ENCODE measurements at places on chromosomes 2 and 18.

DNA sequence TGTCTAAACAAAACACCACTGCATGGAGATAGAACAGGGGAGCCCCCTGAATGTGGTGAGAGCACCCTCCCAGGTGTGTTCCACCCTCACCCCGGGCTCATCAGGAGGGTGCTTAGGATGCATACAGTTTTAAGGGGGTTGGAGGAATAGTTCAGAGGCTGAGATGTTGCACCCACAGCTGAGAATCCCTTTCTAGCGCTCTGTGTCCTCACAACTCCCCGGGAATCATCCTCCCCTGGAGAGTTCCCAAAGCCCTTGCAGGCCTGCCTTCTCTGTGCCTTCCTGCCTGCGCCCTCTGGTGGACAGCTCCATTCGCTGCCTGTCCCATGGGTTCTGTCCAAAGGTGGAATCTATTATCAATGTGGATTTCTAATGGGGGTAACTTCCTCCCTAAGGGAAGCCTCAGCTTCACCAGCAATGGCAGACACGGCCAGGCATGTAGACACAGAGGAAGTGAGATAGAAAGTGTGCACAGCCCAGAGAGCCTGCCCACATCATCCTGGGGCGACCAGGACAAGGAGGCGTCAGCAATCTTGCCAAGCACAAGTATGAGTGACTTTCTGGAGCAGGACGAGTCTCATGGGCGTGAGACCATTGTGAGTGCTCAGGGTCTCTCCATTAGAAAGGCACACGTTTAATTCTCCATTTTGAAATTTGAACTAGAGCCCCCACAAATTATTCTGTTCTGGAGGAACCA, 1.2 kb upstream of the UGT1A5 start:
- DNase-seq: peak; percentile 48

DNA sequence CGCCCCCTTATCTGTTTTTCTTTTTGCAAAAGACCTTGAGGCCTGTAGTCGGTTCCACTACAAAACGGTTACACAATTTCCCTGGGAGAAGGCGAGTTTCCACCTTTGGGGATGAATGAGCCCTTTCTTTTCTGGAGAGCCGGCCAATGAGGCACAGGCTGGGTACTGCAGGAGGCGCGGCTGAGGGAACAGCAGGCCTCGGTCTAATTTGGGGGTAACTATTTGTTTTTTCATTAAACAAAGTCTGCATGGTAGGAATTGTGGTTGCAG, 129.2 kb downstream of the MYCN start:
- no peak for DNase-seq

GRCh38 chr2:115684345-115684744, 1241.9 kb downstream of the DPP10 start:
- no peak for DNase-seq

DNA sequence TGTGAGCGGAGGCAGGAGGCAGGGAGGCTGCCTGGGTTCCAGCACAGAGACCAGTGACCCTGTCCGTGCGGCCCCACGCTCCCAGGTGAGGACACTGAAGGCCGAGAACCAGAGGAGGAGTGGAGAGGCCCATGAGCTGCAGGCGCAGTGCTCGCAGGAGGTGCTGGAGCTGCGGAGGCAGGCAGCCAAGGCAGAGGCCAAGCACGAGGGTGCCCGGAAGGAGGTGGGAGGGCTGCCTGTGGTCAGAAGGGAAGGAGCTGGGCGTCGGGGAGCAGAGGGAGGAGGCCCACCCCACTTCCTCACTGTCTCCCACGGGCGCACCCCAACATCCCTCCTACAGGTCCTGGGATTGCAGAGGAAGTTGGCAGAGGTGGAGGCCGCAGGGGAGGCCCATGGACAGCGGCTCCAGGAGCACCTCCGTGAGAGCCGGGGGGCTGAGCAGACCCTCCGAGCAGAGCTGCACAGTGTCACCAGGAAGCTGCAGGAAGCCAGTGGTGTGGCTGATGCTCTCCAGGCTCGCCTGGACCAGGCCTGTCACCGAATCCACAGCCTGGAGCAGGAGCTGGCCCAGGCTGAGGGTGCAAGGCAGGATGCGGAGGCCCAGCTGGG, 33.0 kb upstream of the SNED1 start:
- DNase-seq: no peak

DNA sequence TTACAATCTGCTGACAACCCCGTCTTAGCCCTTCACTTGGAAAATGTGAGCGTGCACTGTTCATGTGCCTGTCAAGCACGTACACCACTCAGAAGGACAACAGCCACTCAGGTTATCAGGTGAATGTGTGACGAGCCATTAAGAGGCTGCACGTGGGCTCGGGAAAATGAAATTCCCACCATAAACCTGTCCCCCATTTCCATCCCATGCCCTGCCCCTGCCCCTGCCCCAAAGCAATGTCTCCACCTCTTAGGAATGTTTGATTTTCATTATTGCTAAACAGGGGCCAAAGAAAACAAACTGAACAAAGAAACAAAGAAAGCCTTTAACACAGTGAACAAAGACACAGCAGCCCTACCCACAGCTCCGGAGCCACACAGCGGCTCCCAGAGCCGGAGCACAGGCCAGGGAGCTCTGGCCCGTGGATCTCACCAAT, 90.5 kb downstream of the TMEM18 start:
- DNase-seq: no peak

GRCh38 chr2:236449167-236449761, 120.4 kb upstream of the ACKR3 start:
- no peak for DNase-seq

DNA sequence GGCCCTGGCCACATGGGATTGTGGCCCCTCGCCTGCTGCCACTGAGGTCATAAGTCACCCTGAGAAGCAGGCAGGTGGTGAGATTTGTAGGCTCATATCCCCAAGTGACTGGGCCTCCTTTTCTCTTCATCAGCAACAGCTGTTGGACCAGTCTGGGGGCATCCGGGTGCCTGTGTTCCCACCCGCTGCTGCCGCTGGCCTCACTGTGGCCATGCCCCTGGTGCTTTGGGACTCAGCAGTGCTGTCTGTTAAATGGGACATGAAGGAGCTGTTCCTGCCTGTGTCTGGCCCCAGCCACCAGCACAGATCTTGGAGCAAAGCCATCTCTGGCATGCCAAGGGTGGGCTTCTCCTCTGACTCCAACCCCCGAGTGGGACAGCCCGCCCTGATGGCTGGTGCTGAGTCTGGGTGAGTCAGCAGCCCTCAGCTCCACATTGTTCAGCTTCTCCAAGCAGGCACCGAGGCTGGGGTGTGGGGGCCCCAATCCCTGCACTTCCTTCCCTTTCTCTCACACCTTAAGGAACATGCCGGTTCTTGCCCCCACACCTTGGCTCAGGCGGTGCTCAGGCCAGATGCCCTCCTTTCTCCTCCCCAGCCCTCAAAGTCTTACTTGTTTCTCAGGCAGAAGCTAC, 207.9 kb downstream of the GLI2 start:
- no peak for DNase-seq

DNA sequence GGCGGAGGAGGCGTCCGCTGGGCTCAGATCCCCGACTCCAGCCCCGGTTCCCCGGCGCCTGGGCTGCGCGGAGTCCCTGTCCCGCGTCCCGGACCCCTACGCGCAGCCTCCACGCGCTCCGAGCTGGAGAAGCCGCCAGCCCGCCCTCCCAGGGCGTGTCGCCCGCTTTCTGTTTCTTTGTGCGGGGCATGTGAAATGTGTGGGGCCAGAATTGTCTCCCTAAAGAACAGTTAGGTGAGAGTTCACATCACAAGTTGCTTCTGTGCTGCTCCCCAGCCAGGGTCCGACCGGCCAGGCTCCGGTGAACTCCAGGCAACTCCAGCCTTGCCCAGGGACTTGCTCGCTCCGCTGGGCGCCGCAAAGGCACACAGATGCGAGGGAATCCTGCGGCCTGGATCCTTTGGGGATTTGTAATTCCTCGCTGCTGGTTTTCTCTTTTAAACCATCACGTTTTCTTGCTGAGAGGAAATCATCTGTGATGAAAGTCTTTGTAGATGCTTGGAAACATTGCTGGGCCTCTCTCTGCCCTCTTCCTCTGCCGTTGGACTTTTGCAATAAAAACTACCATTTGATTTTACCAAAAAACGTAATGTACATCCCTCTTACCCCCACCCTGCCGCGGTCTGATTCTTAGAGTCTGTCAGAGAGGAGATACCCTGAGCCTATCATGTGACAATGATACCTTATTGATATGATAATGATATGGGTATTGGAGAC, 631 bp downstream of the GYPC start:
- no peak for DNase-seq
